ENCODE measurements at places on chromosomes 4 and X.

DNA sequence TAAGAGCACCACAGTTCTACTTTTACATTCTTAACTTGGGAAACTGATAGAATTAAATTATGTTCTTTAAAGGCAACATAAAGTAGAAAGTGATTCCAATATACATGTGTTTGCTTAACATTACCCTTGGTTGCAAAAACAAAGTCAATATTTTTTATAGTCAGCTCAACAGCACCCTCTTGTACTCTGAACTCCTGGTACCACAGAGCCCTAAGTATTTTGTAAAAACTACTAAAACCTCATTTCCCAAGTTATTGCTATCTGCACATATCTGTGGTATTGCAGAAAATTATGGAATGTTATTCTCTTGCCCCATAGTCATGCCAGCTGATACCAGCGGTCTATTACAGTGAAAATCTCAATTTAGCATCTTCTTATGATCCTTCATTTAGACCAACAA lies 2.9 kb downstream of the KIF4A start:
- no peak for DNase-seq

DNA sequence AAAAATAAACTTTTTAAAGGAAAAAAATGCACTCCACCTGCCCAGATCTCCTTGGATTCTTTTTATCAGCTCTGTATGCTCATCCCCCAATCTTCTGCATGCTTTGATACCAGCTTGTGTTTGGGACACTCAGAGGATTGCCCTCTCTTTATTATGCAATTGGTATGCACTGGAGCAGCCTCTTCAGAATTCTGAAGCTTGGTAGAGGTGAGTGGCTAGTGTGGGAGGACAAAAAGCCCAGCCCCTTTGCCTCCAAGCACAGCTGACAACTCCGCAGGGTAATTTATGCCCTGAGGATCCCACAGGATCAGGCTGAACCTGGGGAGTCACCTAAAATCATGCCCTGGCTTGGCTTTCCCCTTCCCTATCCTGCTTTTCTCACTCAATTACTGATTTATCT lies 16.7 kb downstream of the IL21 start:
- no peak for DNase-seq

- no peak for DNase-seq
Observed at GRCh38 chr4:169724260-169724659, 33.5 kb downstream of the HPF1 start.

GRCh38 chrX:42176789-42177188 lies 253.4 kb upstream of the CASK start:
- no peak for DNase-seq

DNA sequence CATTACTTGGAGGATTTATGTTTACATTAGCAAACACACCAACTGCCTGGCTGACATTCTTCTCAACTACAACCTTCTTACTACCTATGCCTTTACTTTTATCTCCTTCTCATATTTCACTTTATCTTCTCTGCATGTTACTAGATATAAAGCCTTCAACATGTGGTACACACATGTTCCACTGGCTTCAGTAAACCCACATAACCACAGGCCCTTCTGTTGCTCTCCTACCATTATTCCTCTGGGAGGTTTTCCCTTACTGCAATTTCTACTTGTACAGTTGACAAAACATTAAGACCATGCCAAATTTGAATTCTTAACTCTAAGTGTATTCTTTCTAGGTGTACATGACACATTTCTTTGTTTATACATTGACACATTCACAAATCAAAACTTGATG lies 133.1 kb downstream of the ARAP2 start:
- DNase-seq = no peak

DNA sequence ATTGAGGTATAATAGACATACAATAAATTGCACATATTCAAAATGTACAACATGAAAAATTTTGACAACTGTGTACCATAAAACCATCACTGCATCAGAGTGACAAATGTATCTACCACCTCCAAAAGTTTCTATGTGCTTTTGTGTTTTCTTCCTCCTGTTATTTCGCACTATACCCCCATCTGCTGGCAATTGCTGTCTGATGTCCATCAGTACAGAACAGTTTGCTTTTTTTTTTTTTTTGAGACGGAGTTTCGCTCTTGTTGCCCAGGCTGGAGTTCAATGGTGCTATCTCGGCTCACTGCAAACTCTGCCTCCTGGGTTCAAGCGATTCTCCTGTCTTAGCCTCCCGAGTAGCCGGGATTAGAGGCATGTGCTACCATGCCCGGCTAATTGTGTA lies 154.3 kb upstream of the GIMD1 start:
- no peak for DNase-seq

GRCh38 chr4:23888421-23889319 lies 1.2 kb downstream of the PPARGC1A start:
- no peak for DNase-seq

DNA sequence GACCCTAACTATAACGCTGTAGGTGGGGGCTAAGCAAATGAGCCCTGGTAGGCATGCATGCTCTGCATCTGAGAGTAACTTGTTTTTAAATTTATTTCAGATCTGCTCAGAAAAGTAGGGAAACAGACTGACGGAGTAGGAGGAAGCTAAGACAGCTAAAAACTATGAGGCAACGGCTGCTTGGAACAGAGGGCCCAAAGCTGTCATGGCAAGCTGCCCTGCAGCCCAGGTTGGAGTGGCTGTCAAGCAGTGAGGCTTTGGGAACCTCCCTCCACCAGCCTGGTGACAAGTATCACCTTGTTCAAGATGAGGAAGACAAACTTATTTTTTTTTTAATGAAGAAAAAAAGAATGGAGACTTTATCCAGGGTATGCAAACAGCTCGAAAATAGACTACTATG lies 439.8 kb downstream of the NLGN4X start:
- no peak for DNase-seq

DNA sequence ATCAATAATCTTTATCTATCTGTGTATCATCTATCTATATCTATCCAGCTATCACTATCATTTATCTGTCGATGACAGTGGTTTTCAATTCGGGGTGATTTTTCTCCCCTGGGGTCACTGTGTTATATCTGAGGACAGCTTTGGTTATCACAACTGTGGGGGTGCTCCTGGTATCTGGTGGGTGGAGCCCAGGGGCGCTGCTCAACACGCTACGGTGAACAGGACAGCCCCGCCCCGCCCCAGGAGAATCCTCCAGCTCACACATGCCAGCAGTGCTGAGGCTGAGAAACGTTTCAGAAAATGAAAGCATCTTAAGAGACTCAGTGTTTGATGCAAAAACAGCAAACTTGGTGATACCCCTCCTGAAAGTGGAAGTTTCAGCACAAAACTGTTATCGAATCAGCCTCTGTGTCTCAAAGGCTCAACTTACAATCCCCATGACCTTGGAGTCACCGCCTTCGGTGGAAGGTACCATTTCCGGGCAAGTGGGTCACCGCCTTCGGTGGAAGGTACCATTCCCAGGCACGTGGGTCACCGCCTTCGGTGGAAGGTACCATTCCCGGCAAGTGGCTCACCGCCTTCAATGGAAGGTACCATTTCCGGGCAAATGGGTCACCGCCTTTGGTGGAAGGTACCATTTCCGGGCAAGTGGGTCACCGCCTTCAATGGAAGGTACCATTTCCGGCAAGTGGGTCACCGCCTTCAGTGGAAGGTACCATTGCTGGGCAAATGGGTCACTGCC lies 315.3 kb downstream of the DHRSX start:
- no peak for DNase-seq

DNA sequence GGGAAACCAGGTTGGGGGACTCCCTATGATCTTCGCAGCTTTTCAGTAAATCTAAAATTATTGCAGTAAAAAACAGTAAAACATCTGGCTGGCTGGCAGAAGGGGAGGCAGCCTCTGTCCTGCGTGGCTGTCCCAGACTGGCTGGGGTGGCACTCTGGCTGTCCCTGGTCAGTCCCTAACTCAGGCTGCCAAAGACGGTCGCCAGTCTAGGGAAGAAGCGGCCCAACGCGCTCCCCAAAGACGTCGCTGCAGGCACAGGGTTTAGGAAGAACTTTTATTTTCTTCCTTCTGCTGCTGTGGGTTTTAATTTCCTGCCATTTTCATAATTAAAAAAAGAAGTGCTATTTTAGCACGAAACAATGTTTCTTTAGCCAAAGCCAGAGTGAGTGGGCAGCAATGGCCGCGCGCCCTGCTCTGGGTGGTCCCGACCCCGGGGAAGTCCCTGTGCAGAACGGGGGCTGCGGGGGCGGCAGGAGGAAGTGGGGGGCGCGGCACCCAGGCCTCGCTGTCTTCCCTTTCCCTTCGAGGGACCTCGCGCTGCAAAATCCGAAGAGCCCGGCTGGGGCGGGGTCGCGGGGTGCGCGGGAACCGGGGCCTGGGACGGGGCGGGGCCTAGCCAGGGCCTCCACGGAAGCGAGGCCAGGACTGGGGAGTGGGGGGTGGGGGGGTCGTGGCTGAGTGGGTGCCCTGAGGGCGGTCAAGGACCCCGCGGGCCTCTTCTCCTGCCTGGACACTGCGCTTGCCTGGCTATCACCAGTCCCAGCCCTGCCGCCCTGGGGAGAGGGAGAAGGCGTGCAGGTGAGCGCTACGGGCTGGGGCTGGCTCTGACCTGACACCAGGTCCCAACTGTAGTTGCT lies 6.3 kb upstream of the LETM1 start:
- peak; percentile 16 for DNase-seq

DNA sequence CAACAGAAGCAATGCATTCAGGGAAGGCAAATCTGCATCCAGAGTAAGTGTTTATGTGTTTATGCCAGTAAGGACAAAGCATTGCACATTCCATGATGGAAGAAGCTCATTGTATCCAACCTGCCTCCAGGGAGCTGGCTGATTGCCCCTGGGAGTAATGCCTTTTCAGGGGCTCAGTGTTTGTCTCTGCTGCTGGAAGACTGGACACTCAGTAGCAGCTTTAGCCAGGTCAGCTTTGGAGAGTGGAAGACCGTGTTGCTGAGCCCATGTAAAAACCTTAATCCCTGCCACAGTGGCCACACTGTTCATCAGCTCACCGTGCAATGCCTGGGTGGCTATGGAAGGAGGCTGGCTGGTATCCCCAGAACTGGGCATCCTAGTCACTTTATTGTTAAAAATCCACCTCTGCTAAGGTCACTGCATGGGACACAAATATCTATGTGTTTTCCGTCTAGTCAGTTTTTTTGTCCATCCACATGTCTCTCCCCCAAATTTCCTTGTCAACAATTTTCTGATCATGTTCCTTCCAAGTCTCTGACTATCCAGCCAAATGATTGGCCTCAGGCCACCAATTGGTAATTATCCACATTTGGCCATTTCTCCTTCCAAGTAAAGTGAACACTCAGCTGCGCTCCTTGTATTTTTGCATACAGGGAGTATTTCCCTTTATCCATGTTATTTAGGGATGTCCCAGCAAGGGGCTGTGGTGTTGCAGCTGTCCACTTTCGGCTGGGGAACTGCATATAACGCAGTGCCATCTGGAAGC lies 2044.5 kb upstream of the AGA start:
- DNase-seq = no peak

DNA sequence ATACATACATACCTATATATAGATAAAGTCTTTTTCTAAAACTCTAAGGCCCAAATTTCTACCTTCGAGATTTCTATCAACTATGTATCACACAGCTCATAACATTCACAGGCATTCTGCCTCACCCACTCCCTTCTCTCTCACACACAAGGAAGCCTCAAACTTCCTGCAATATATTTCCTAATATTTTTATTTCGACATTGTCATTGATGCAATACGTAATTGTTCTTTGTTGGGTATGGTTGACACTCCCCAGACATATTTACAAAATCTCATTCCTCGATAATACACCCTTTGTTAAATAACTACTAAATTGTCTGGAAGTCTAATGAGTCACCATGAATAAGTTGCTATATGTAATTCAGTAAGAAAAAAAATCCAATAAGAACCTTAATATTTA lies 143.5 kb downstream of the HNRNPD start:
- no peak for DNase-seq

DNA sequence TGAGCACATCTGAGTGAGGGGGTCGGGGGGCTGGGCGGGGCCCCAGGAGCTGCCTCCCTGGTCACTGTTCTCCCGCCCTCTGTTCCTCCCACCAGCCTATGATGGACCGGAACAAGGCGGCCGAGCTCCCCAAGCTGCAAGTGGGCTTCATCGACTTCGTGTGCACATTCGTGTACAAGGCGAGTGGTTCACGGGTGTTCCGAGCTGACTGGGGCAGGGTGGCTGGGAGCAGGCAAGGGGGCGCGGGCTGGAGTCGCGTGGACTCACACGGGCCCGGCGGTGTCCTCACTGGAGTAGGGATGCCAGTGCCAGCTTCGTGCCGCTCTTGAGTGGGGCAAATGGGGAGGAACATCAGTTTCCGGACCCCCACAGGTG lies 7.7 kb downstream of the ATP5ME start:
- DNase-seq = no peak

- no peak for DNase-seq
Observed at GRCh38 chr4:38411981-38412536, 251.9 kb upstream of the KLF3 start.

GRCh38 chr4:138307319-138307718 lies 65.2 kb upstream of the SLC7A11 start:
- DNase-seq = peak; percentile 5

- no peak for DNase-seq
Observed at GRCh38 chrX:55033429-55033828, 2.7 kb upstream of the ALAS2 start.

DNA sequence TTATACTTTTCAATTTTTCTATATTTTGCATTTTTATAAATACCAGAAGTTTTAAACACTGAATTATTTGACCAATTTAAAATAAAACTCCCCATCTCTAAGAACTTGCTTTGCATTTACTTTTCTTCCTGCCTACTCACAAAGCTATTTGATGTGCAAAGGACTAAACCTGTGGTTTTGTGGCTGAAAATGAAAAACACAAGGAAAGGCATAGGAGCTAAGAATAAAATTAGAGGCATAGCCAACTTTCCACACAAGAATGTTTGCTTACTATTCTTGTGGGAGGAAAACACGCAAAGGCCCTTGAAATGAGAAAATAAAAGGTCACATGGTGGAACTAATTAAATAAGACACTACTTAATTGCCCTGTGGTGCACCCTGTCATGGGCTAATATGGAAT lies 221.2 kb downstream of the KLHL13 start:
- no peak for DNase-seq

- DNase-seq = no peak
Observed at GRCh38 chrX:129802863-129803262, 23.1 kb downstream of the SASH3 start.

DNA sequence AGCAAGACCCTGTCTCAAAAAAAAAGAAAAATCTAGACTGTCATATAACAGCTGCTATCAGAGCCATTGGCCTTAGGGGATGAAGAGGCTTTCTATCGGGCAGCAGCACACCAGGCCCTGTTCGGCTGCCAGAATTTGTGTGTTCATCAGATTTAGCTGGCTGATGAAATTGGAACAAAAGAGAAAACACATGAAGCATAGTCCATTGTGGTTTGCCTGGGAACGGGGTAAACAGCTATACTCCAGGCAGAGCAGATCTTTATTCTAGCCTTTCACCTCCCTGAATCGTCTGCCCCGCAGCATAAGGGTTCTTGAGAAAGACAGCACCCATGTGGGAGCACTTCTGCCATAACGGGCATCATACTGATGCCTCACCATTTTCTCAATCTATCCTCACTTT lies 11.6 kb downstream of the TKTL1 start:
- DNase-seq = no peak

Measured in CD4-positive, alpha-beta T cell treated with Interleukin-17A for 1 hour (primary cell).